ENCODE measurements at places on chromosomes 12 and 14.

DNA sequence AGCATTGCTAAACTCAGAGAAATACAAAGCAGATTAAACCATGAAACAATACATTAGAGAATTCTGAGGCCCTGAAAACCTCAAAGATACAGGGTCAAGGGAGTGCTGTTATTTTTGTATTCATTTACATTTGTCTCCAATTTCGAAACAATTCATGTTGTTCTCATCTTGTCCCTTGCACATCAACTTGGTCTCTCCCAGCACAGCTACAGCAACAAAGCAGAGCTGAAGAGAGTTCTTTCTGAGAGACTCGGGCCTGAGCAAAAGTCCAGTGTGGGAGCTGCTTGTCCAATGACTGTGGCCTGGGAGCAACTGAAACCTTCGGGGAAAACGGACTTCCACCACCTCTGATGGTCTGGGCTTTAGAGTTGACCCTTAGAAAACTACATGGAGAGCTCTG is 79.4 kb upstream of the CDKN3 start:
- no peak for DNase-seq

GRCh38 chr12:28104316-28104715 is 85.9 kb upstream of the CCDC91 start:
- DNase-seq, result no peak

- DNase-seq, result no peak
Observed at GRCh38 chr14:102659797-102660196, 67.3 kb downstream of the RCOR1 start.

DNA sequence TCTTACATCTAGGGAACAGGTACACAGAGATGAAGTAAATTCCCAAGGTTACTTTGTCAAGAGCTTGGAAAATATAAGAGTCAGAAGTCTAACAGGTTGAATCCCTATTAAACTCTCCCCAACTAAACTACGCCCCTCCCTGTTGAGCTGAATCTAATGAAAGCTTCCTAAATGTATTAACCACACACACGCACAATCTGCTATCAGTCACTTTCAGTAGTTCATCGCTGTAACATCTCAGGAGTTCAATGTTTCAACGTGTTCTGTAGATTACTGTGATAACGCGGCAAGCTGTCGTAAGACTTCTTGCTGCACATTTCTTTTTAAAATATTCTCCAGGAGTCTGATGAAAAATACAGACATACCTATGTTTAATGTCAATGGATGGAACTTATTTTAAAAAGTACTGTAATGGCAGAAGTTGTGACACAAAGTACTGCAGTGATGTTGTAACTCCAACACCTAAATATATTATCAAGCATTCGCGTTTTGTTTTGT is 612 bp upstream of the SLC25A3 start:
- DNase-seq, result no peak

GRCh38 chr14:54642801-54643695 is 76.1 kb downstream of the SAMD4A start:
- no peak for DNase-seq

DNA sequence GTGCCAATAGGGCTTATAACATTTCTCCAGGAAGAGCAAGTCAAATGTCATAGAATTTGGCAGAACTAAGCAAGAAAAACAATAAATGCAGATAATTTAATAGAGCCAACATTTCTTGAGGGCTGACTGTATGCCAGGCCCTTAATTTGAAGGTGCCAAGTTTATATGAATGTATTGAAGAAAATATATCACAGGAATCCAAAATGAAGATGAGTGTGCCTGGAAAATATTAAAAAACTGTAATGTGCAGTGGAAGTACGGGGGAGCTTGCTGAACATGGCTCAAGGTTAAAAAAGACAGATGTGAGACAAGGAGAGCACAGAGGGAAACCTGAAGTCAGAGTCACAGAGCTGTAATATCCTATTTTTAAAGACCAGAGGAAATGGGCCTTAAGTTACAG is 16.4 kb downstream of the NR1H4 start:
- no peak for DNase-seq

DNA sequence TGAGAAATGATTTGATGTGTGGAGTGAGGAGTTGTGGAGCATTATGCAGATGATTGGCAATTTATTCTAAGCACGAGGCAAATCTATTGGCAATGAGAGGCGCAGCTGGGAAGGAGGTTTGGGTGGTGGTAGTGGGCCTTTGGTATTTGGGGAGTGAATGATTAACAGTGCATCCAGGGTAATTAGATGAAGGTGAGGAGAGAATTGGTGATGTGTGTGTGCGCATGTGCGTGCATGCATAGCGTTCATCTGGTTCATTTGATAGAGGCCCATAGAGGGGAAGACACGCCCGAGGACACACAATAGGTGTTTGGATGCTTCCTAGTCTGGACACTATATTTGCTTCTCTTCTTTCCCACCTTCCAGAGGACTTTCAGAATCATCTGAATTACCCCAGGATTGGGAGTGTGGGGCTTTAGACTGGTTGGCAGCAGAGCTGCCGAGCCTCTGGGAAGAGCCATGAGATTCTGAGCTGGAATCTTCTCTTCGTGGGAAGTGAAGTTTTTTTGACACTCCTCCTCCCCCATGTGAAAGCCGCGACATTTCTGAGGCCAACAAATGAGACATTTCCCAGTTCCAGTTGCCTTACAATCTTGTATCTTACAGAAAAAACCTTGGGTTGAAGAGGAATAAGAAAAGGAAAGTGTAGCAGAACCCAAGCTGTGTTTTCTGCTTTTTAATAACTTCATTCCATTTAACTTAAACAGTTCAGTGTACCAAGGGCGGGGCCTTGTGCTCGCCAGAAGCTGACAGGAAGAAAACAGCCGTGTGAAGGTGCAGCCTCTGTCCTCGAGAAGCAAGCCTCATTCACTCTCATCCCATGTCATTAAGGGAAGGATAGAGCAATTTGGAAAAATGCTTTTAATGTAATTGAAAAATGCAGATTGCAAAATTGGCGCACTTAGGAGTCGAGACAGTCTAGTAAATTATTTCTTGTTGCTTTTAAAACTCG is 65.2 kb downstream of the SLC25A47 start:
- no peak for DNase-seq

GRCh38 chr12:108825201-108825950 is 32.0 kb downstream of the SSH1 start:
- no peak for DNase-seq

GRCh38 chr12:84982888-84983287 is 53.2 kb downstream of the TSPAN19 start:
- no peak for DNase-seq

DNA sequence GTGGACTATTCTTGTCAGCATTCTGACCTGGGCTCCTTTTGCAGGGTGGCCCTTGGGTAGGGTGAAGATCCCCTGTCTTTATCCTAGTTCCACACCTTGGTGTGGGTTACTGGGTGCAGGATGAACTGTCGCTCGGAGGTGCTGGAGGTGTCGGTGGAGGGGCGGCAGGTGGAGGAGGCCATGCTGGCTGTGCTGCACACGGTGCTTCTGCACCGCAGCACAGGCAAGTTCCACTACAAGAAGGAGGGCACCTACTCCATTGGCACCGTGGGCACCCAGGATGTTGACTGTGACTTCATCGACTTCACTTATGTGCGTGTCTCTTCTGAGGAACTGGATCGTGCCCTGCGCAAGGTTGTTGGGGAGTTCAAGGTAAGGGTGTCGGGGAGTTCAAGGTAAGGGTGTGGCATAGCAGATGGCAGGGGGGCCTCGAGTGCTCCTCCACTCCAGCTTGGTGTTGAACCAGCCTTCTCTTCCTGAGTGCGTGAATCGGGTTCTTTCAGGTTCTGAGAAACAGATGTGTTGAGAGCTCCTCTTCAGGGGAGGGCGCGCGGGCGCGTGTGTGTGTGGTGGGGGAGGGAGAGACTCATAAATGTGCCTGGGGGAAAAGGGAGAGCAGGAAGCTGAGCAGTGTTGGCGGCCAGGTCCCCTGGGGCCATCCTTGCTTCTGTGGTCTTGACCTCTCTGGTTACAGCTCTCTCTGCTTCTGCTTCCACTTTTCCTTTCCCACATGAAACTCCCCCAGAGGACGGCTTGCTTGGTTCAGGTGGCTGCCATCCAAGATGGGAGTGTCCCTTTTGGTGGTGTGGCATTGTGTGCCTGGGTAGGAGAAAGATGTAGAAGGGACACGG is 4.0 kb downstream of the ATG101 start:
- no peak for DNase-seq

- no peak for DNase-seq
Observed at GRCh38 chr12:77031745-77032144, 33.6 kb downstream of the E2F7 start.

GRCh38 chr14:70780396-70781075 is 28.8 kb downstream of the MAP3K9 start:
- no peak for DNase-seq

- DNase-seq, result no peak
Observed at GRCh38 chr14:90423166-90423565, 26.3 kb downstream of the CALM1 start.
